ENCODE measurements at places on chromosomes 2 and 18.

GRCh38 chr2:3965953-3966352 lies 262.6 kb downstream of the DCDC2C start:
- DNase-seq = no peak

DNA sequence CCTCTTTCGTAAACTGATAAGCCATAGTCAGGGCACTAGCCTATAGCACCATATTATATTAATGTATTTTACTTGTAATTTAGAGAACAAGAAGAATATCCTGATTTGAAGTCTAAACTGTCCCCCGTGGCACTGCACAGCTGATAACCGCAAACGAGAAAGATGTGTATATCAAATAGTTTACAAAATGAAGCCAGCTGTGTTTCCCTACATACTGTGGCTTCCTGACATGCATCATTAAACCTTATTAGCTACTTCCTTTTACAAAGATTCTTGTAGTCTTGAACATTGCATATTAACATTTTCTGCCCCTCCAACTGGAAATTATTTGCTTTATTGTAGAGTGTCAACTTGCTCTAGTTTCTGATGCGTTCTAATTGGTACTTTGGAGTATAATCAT lies 153.5 kb upstream of the NFATC1 start:
- DNase-seq = no peak

DNA sequence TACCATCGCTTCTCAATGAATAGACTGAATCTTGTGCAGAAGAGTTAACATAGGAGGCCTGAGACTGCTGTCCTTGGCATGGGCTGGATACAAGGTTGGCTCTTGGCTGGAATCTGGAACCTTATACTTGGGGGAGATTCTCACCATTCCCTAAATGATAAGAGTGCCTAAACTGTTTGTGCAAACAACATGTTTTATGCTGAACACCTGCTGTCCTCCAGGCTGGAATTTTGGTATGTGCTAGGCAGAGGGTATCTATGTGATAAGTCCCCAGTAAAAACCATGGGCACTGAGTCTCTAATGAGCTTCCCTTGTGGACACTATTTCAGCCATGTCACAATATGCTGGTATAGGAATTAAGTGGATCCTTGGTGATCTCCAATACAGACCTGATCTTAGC lies 12.8 kb downstream of the PGAP1 start:
- no peak for DNase-seq

DNA sequence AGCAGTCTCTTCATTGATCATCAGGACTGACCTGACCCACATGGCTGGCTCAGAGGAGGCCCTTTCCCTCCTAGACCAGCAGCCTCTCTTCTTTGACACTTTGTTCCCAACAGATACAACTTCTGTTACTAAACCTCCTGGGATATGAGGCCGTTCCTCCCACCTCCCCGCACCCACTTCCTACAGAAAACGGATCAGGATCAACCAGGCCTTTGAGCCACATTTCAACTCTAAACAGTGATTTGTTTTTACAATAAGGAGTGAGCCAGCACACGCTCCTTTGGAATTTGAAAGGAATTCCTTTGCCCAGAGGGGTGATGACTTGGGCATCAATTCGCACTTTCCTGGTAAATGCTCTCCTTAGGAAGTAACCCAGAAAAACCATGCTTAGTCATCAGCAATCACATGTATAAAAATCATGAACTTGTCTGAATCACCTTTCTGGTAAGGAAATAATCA lies 180.4 kb downstream of the FAM124B start:
- DNase-seq = no peak

- DNase-seq = no peak
Observed at GRCh38 chr2:86027196-86027921, 78.3 kb downstream of the POLR1A start.

- DNase-seq = peak; percentile 10
Observed at GRCh38 chr2:136389809-136390208, 271.9 kb upstream of the CXCR4 start.

- no peak for DNase-seq
Observed at GRCh38 chr2:18950361-18950851, 361.0 kb upstream of the NT5C1B start.

- DNase-seq = no peak
Observed at GRCh38 chr2:239970004-239970623, 55.0 kb downstream of the NDUFA10 start.

DNA sequence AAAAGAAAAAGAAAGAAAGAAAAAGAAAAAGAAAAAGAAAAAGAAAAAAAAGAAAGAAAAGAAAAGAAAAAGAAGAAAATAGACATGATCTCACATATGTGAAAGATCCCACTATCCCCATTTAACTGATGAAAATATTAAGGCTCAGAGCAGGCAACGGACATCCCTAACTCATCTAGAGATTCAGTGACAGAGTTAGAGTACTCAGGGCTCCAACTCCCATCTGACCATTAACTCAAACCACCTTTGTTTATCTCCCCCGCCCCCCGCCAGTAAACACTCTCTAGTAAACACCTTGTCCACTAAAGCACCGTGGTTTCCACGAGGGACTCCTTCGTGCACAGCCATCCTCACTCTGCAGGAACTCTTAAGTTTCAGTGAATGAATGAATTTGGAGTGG lies 142.9 kb downstream of the TGIF1 start:
- DNase-seq = no peak

DNA sequence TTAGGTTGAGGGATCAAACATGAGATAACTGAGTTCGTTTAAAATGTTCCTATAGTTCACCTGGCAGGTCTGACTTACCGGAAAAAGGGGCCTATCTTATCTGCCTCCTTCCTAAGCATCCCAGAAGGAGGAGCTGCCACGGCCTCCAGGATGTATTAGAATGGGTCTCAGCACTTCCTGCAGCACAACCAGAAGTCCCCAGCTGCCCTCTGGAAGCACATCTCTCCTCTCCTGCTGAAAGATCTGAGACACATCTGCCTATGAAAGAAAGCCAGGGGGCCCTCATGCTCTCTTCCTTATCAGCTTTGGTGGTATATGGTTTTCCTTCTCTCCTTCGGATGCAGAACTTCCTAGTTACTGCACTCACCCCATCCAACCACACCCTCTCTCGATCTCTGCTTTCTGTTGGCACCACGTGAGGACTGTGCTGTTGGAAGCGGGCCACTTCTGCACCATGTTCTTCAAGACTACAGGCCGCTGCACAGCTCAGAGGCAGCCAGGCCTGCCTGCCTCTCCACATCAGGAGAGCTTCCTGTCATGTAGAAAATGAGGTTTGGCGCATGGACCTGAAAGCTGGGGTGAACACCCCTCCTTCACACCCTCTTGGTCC lies 6.5 kb downstream of the IGFBP5 start:
- DNase-seq = no peak

- DNase-seq = peak; percentile 36
Observed at GRCh38 chr2:111209045-111209514, 88.4 kb downstream of the BCL2L11 start.

GRCh38 chr2:8677646-8678592 lies 3.9 kb upstream of the ID2 start:
- DNase-seq = no peak

- no peak for DNase-seq
Observed at GRCh38 chr2:23159746-23160405, 225.1 kb upstream of the KLHL29 start.

- DNase-seq = no peak
Observed at GRCh38 chr2:86487062-86487461, 45.9 kb downstream of the KDM3A start.

DNA sequence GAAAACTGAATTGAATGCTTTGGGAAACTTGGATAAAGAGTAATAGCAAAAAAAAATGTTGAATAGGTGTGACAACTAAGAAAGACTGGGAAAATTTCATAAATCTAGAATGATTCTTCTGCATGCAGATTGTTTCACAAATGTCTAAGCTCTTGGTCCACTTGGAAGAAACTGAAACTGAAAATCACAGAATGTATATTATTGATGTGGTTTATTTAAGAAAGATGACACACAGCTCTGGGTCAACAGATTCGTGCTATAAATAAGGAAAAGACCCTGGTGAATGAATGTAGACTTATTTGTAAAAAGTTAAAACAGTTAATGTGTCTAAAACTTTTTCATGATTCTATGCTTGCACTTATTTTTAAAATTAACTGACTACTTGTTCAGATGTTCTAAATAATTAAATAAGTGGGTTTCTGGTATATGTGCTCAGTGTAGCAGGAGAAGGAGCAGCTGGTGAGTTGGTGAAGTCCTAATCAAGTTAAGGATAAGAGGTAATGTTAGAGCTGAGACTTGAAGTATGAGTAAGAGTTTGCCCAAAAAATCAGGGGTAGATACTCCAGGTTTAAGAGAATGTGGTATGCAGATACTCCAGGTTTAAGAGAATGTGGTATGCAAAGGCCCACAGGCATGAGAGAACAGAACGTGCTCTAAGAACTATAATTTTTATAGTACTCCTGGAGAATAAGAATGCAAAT lies 24.5 kb downstream of the UGP2 start:
- no peak for DNase-seq

- DNase-seq = no peak
Observed at GRCh38 chr2:128581849-128582244, 263.2 kb upstream of the HS6ST1 start.

GRCh38 chr2:25558262-25558661 lies 115.1 kb downstream of the DTNB start:
- no peak for DNase-seq

DNA sequence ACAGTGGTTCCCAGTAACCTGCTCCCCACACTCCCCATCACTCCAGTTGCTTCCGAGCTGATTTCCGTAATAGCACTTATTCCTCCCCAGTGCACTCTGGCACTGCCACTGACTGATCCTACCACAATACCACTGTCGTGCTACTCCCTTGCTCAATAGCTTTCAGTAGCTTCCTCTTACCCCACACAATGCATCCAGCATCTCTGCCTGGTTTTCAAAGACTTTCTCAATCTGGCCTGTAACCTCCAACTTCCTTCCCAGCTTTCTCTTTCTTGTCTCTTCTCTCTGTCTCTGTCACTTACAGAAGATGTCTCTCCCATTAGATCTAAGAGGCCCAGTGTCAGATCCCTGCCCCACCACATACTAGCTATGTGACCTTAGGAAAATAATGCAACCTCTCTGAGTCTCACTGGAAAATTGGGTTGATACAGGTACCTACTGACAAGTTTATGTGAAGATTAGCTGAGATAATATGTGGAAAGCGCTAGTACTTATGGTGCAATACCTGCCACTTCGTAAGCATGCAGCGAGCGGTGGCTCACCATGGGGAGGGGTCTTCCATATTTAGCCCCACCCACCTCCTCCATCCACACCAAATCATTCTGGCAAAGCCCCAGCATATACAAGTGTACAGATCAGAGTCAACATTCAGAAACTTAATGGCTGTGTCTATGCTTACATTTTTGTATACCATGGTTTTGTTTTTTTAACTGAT lies 36.7 kb downstream of the SFXN5 start:
- DNase-seq = no peak

GRCh38 chr2:206193671-206194357 lies 34.1 kb downstream of the EEF1B2 start:
- DNase-seq = no peak

DNA sequence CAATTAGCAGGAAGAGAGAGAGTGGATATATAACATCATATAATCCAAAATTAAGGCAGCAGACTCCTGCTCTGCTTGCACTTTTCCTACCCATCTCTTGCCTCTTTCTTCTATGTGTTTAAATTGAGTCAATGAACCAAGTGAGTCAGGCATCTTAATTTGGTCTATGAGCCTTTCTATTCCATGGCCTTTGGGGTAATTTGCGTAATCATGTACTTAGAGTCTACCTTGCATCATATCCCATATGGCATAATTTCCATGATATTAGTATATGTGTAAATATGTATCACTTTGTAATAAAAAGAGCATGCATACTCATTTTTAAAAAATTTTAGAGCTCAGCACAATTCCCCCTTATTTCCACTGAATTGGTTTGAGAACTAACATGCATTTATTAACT lies 555.2 kb downstream of the STK39 start:
- DNase-seq = no peak

DNA sequence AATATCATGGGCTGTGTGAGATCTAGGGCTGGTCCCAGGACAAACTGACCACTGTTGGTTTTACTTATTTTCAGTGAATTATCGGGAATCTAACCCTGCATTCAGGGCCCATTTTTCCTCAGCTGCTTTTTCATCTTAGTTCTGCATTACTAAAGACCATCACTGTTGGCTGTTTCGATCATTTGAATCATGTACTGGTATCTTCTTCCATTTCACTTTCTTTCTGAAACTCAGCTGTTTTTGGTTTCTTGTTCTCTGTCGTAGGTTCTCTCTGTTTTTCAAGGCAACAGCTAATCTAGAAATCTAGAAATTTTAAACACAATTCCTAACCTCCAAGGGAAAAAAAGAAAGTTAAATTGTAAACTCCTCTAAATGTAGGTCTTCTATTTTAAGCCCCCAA lies 159.9 kb upstream of the SESTD1 start:
- no peak for DNase-seq

DNA sequence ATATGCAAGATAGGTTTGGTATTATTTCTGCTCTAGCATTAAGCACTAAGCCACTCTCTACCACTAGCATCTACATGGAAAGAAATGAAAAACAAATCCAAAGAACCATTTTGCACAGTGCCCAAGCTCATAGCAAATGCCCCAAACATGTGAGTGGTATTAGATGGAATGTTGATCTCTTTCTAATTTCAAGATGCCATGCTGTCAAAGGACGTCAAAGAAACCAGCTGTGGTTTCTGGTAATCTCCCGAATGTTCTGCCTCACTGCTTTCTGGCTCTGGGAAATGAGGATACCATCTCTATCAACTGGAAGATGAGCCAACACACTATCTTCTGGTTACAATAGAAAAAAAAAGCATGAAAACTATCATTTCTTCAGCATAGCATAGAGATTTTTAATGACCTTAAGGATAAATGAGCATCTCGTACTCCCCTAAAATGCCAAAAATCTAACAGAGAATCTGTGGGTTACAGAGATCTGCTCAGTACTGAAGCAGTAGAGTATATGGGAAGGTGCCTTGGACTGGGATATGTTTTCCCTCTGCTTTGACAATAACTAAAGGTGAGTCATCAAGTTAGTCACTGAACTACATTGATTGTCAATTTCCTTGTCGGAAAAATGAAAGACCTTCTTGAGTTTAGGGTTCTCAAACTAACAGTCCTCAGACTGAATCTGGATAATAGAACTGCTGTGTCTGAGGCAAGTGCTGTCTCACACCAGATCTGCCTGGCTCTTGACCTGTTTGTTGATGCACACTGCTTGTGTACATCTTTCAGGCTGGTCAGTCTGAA lies 244.8 kb upstream of the NCKAP5 start:
- no peak for DNase-seq

DNA sequence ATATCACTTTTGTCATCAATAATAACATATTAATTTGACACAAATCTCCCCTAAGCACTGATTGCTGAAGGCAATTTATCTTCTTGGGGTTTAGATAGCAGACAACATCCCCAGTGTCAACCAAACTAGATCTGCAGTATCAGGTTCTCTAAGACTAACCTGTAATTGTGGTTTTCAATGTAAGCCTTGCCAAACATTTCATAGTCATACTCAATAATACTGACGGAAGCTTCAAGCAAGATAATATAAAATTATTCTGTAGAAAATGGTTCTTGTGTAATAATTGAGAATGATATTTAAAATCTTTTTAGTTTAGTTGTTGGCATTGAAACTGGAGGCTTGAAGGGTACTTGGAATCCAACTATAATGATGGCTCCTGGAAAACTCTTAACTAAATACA lies 186.3 kb downstream of the RIT2 start:
- no peak for DNase-seq

All from natural killer cell (primary cell).